ENCODE measurements at places on chromosomes 4 and X.

- no peak for DNase-seq
These were observed 48.4 kb downstream of the MAGEB17 start for GRCh38 chrX:16215660-16216059.

GRCh38 chr4:129043523-129043922 lies 49.8 kb downstream of the SCLT1 start:
- DNase-seq = no peak

DNA sequence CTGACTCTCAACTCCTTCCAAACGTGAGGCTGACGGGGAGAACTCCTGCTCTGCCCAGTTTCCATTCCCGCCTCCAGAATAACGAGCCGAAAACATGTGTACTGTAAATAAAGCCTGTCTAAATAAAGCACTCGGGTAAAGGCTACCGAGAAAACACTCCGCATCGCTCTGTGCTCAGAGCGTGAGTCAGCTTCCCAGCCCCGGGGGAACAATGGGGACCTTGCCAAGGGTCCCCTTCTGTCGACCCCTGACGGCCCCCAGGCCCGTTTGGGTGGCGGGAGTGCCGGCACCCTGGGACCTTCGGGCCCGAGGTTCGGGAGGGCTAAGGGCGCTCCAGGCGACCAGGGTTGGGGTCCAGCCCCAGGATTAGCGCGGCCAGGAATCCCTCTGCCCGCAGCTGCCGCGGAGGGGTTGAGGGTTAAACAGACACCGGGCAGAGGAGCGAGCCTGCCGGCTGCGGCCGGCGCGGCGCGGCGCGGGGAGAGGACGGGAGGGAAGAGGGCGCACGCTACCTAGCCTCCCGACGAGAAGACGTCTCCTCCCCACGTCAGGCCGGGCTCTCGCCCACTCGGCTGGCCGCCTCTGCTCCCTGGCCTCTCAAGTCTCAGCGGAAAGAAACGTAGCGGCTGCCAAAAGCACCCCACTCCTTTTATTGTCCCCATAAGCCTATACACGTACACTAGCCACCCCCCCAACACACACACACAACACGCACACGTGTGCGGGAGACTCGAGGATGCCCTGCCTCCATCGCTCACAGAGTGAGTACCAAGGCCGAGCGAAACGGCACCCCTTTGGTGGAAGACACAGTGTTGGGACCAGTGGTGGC lies 85.5 kb downstream of the BCOR start:
- DNase-seq = no peak

DNA sequence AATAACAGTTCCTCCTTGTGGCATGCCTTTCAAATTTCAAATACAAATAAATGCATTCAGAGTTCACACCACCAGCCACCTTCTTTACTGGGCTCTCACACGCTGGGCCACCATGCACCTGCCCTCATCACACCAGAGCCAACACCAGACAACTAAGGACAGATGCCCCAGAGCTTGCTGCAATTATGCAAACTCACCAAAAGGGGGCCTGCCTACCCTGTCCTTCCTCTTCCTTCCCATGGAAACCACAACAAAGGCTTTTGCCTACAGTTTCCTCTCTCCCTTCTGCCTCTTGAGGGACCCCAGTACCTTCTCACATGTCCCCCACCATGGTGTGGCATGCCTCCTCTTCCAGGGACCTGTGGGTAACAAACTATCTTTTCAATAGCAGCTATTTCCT lies 1333.9 kb upstream of the TENM3 start:
- no peak for DNase-seq

DNA sequence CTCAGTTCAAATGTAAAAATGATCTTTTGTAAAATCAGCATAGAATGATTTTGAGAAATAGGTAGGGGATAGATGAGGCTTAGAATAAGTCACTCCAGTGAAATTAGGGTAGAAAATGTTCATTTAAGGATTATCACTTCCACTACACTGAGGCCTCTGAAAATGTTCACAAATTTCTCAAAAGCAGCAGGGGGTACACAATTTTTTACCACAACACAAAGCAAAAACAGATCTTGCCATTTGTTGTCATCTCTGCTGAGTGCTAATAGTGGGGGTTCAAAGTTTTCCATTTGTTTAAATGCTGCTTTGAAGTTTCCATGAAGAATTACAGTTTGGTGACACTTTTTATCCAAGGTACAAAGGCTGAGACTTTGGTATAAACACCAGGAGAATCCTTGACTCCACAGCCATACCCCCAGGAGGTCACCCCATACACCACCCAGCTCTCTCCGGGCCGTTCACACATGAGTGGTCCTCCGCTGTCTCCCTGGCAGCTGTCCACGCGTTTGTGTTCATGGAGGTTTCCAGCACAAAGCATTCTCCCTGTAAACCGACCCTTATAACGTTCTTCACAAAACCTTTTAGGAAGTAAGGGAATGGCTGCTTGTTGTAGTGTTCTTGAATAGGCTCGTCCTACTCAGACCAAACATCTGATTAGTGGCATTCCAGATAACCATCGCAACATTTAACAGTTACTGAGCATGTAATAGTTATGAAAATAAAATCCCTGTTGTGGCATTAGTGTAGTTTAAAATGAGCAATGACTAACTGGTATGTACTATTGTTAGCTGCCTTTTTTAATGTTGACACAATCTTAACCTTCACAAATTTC lies 71.0 kb downstream of the PRSS12 start:
- DNase-seq = no peak

- no peak for DNase-seq
These were observed 20.1 kb downstream of the ARHGEF9 start for GRCh38 chrX:63764946-63765345.

- no peak for DNase-seq
These were observed 27.3 kb upstream of the ACSL4 start for GRCh38 chrX:109760209-109760921.

GRCh38 chr4:4578981-4579380 lies 37.1 kb upstream of the STX18 start:
- no peak for DNase-seq

- no peak for DNase-seq
These were observed 121.8 kb upstream of the GALNT7 start for GRCh38 chr4:173046818-173047217.

GRCh38 chrX:63475200-63475599 lies 124.1 kb upstream of the SPIN4 start:
- DNase-seq = no peak

DNA sequence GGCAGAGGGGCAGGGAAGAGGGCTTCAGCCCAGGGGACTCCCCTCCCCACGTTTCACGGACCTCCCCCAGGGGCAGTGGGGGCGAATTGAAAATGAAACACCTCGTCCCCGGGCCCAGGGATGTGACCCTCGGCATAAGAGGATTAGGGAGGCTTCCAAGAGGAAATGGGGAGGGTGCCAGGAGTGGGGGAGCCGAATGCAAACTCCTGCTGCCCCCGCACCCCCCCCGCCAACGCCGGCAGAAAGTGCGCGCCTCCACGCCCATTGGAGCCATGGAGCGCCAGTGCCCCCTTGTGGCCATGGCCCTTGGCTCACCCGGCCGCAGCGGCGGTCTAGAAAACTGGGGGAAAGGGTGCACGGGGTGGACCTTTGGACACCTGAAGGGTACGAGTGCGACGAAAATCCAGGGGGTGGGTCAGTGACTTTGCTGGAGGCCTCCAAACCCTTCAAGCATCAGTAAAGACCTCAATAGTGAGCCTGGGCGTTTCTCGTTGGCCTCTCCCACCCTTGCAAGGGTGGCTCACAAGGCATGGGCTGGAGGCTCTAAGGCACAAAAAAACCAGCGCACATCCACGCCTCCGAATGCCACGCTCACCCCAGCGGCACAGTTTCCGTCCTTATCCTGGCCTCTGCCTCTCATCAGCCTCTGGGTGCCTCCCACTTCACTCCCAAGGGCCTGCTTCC lies 120.8 kb upstream of the PJA1 start:
- DNase-seq = peak; percentile 81

DNA sequence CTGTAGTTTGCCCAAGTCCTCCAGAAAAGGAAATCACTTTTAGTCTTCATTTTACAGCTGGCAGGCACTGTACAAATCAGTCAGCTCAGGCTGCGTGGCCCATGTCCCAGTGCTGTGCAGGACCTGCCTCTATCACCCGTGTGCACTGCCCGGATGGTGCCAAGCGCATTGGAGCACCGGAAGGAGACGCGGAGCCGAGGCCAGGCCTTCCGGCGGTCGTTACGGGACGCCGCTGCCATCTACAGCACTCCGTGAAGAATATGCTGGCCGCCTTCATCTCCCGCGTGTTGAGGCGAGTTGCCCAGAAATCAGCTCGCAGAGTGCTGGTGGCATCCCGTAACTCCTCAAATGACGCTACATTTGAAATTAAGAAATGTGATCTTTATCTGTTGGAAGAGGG lies at the start of gene PDHA2:
PDHA2 (plus strand) TSS at position 203 of the 400 bp plus-strand sequence; CDS start at position 261, 58 bp downstream.
- DNase-seq = no peak

DNA sequence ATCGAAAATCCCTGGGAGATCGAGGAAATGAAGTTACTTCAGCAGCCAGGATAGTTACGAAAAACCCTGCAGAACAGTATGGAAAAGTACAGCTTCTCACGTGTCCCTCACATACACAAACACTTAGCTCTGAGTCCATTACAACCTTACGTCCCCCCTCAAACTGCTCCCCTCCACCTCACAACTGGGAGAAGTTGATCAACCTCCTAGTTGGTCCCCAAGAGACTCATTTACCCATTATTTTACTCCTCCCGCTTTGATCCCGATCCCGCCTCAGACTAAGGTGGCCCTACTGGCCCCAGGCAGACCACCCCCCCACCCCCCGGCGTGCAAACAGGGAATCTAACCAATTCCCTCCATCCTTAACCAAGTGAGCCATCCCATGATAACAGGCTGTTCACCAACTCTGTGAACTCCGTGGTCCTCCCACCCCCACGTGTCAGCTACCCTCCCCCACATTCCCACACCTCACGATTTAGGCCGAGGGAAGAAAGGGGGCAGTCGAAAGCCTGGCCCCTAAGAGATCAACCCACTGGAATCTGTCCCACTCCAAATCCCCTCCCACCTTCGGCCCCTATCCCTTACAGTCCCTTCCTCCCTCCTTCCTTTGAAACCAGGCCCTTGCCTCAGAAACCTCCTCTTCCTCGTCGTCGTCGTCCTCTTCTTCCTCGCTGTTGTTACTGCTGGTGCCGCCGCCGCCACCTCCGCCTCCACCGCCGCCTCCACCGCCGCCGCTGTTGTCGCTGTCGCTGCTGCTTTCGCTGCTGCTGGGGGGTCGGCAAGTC lies 755 bp downstream of the ANKRD17 start:
- DNase-seq = peak; percentile 78

DNA sequence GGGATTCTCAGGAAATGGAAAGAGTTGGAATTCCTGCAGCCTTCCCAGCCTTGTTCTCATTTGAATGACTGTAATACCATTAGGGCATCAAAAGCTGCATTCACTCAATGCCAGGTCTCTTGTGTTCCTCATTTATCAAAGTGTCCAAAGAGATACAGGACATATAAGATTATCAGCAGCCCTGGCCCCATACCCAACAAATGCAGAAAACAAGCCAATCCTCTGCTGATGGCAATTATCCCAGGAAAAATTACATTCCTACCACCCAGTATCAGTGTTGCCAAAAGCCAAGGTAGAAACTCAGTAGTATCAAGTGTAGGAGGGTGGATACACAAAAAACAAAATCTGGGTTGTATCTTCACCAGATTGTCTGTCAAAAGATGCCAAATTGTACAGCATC lies 18.5 kb upstream of the ASB5 start:
- no peak for DNase-seq

GRCh38 chrX:134782796-134783195 lies 124.5 kb upstream of the PLAC1 start:
- DNase-seq = no peak

DNA sequence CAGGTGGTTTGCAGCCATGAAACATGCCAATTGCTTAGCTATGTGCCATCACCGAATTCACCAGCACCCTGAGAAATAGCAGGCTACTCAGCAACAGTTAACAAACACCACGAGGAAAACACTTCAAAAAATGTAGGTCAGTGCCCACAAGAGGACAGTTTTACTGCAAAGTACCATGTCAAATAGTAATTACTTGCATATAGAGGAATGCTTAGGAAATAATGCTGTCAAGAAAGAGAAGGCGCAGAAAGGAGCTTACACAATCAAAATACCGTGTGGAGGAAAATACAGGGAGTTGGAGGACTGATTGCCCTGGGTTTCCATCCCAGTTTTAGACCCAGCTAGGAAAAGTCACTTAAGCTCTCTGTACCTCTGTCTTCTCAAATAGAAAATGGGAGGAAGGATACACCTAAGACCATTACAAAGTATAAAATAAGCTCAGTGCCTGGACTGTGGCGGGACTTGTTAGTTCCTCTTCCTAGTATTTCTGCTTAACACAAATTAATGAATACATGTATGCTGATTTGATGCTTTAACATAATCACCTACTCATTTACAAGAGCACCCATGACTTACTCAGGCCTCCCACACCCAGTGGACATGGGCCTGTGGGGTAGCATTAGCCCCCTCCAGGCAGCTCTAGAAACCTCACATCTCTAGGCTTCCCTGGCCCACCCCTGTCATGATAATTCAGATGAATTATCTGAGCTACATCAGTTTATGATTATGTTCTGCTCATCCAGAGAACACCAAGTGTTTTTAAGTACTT lies 44.5 kb upstream of the IL21 start:
- DNase-seq = no peak

- DNase-seq = no peak
These were observed 64.4 kb downstream of the HAUS3 start for GRCh38 chr4:2177443-2178093.

DNA sequence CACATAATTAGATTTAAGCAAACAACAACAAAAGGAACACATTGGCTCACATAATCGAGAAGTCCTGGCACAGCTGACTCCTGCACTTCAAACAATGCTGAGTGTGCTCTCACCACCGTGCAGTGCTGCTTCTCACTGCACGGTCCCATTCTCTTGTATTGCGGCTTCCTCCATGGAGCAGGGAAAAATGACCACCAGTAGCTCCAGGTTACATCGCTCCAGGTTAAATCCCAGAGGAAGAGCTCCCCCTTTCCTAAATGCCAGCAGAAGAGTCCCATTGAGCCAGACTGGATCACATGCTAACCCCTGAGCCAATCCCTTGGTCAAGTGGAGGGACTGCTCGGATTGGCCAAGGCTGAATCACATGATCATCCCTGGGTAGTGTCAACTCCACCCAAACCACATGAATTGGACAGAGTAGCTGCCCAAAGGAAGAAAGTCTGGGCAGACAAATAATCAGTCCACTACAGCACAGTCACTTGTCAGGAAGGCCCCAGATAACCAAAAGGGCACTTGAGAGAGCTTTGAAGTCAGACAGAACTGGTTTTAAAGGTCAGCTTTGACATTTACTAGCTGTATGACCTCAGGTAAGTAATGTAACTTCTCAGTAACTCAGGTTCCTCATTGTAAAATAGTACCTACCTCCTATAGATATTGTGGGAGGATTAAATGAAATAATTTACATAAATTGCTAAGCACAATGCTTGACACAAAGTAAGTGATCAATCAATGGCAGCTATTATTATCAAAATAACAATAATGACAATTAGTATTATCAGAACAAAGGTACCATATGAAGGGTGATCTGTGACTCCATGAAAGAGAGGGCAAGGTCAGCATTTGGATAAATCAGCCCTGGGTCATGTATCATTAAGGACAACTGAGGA lies 14.3 kb downstream of the TEC start:
- DNase-seq = no peak

- DNase-seq = no peak
These were observed 160.1 kb upstream of the VCX3A start for GRCh38 chrX:6694977-6695376.

- DNase-seq = no peak
These were observed 247.8 kb upstream of the DKK2 start for GRCh38 chr4:107283587-107284559.
